ENCODE measurements at places on chromosomes 7 and 10. TPM values are rescaled to one million over a fixed set of nuclear protein-coding genes. Genes with fewer than 3 reads are reported as not detected.

SPDYE5 gene
- 4.8 TPM for total RNA-seq

GSDME gene
- 31.8 TPM for total RNA-seq

TAS2R41 gene
- total RNA-seq = 2.6 TPM

- DNase-seq = peak; percentile 79
These were observed 53.3 kb downstream of the FHIP2A start for GRCh38 chr10:114874827-114875411.

GRCh38 chr10:124170631-124171030 lies 77.2 kb upstream of the CHST15 start:
- no peak for DNase-seq

GRCh38 chr10:34830217-34830822 lies 15.2 kb upstream of the PARD3 start:
- no peak for DNase-seq

GIMAP2 gene
- total RNA-seq = 23.4 TPM

ARHGAP21 gene
- total RNA-seq = 102 TPM

SORBS1 gene
- total RNA-seq = 426 TPM

DNA sequence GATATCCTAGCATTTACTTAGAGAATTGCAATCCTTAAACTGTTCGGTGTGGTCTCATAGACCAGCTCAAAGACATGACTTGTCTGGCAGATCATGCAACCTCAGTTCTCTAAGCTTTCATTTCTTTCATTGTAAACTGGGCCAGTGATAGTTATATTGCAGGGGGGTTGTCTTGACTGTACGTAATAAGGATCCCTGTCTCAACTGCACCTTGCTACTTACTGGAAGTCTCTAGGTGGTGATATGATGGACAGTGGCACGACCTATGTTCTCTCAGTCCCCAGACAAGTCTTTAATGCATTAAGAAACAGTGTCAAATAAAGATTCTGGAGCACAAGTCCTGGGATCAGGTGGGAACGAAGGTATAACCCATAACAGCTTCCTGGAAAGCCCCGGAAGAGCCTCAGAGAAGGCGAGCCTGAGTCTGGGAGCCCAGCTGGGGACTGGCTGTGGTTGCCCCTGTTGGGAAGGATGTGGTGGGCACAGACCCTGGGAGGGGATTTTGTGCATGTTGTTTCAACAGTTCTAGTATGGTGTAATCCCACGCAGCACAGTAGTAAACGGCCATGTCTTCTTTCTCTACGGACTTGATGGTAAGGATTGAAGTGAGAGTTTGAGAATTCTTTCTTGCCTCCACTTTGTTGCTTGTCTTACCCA lies 26.0 kb upstream of the TARP start:
- no peak for DNase-seq

DNA sequence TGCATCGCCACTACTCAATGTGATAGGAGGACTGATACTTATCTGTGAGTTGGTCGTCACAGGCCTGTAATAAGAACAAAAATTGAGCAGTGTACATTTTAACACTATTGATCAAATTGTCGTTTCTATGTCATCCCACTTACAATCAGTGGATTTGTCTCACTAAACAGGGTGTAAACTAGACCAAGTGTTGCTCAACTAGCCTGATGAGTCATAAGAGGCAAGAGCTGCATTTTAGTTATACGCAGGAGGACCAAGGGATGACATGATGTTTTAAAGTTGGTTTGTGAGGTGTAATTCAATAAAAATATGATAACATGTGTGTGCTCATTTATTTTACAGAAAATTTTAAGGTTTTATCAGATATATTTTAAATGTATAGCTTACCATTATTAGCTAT lies 1239.2 kb downstream of the REEP3 start:
- DNase-seq = no peak

DNA sequence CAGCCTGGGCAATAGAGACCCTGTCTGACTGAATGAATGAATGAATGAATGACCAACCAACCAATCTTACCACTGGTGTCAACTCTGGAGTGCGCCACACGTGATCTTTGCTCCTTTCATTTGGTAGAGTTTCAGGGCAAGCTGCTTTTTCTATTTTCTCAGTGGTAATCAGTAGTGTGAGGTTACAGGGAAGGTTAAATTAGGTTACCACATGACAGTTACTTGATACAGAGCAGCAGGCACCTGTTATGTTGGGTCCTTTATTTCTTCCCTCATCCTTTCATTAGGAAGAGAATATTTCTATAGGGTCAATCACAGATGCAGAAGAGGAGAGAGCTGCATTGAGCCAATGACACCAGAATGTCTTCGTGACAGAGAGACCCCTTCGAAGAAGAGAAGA lies 167.8 kb downstream of the KIAA1217 start:
- no peak for DNase-seq

LRIT1 gene
- 3.6 TPM for total RNA-seq

GNGT1 gene
- 2.9 TPM for total RNA-seq

DNA sequence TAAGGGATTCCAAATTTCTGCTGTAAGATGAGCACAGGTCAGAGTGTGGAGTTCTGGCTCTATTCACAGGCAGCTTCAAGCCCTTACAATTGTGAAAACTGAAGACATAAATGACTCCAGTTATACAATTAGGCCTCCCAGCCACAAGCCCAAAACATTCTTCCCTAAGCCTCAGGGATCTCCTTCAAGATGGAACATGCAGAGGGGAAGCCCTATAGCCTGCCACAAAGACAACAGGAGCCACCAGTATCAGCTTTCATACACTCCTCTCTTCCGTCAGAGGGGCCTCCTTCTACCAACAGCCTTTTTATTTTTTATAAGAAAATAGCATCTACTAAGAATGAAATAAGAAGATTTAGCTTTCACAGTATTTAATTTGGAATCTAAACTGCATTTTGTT lies 46.5 kb downstream of the DLD start:
- DNase-seq = peak; percentile 91

DNA sequence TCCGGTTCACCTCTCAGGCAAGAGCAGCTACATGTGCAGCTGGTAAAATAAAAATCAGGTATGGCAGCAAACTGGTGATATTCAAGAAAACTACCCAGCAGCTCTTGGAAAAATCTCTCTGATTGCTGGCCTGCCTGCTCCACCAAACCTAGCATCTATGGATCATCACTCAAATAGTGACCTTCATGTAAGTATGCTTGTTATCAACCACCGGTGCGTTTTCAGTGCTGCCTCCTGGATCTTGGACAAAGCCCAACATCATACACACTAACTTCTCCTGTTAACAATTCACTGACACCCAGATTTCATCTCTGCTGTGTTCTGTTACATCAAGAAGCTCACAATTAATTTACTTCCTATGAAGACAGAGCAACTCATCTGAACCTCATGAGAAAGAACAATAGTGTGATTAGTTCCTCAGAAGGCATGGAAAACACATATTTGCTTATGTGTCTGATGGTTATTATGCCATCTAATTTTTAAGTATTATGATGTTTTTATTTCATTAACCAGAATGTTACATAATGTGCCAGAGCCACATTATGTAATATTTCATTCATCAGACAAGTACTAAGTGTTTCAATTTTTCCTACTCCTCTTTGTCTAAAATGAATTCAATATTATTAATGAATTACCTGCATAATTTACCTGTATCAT lies 8.8 kb downstream of the CDK6 start:
- DNase-seq = no peak

Measured in umbilical cord (tissue), 2 donors.